Stimulated activated CD4-positive, alpha-beta T cell treated with anti-CD3 and anti-CD28 coated beads, Interleukin-1b, Interleukin-23, amount 100 ng/mL, for 1 hour (primary cell): ENCODE measurements at places on chromosomes 4 and X.

GRCh38 chr4:56286763-56287162 lies 100.5 kb downstream of the AASDH start:
- no peak for DNase-seq

DNA sequence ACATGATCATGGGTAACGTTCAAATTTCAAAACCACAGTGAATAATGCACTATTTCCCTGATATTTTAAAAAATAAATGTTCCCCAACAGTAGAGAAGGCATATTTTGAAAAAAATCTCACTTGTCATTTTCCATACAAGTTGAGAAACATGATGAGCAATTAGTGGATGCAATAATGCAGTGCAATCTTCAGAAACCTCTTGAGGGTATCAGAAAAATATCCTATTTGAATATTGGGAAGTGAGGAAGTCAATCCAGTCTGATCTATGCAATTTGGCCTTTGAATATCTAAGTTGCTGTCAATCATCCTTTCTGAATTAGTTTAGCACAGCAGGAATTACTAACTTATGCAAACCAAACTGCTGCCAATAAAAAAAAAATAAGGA lies 776.8 kb downstream of the PCDH18 start:
- DNase-seq: no peak

GRCh38 chr4:84582988-84583875 lies at the start of gene CDS1:
CDS1 (plus strand) TSS chr4:84583127; CDS start chr4:84583402, 275 bp downstream.
- no peak for DNase-seq

GRCh38 chrX:7247346-7247745 lies 99.4 kb upstream of the PUDP start:
- no peak for DNase-seq

DNA sequence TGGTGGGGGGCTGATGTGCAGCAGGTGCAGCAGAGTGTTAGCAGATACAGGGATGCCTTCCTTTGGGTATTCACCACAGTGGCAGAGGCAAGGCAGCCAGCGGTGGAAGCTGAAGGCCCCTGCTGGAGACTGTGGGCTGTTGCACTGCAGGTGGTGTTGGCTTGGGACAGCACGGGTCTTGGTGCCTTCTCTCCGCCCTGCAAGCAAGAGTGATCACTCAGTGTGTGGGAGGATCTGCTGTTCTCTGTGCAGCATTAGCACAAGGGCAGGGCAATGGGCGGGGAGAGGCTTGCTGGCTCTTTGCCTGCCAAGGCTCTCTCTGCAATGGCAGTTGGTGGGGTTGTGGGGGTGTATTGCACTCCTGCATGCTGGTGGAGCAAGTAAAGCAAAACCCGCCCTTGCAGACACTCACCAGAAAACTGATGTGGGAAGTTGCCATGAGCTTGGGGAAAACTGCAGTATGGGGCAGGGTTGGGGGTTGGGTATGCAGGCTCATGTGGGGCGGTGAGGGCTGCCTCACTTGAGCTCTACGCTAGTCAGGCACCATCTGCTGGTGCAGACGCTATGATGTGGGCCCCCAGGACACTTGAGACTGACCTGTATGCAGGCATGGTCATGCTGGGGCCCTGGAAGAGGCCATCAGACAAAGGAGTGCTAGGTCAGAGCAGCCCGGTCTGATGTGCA lies 820.8 kb upstream of the GRIA3 start:
- DNase-seq: no peak

DNA sequence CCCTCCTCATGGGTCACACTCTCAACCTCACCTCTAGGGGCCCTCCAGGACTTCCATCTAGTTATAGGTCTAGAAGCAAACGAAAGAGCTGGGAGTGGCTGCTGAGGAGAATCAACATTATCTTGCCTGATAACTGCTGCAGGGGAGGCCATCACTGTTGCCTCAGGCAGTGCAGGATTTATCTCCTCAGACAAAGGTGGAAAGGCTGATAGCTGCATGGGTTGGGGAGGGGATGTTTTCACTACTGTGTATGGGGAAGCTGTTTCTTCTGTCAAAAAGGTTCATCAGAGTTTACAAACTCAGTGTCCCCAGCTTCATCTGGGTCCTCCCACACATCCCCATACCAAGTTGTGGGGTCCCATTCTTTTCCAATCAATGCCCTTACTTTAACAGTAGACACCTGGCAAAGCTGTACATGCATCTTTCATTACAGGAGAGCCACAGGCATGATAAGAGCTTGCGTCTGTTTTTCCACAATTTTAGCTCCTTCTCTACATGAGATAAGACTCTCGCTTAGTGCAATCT lies 17.6 kb upstream of the PRDM8 start:
- DNase-seq: no peak

DNA sequence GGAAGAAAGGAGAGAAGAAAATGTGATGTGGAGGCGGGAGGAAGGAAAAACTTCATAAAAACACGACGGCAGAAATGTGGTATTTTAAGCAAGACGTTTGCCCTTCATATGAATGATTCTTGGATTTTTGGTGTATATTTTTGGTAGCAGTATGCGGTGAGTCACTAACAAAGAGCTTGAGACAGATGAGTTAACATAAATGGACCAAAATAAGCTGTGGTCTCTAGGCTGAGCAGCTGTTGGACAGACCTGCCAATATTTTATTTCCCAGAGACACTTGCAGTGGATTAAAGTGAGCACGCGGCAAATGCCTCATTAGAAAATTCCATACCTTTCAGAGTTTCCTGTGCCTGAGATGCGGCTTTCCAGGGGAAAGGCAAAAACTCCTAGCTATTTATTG lies 43.1 kb upstream of the RPS6KA3 start:
- no peak for DNase-seq

GRCh38 chrX:68579810-68580209 lies 67.7 kb upstream of the STARD8 start:
- DNase-seq: no peak

DNA sequence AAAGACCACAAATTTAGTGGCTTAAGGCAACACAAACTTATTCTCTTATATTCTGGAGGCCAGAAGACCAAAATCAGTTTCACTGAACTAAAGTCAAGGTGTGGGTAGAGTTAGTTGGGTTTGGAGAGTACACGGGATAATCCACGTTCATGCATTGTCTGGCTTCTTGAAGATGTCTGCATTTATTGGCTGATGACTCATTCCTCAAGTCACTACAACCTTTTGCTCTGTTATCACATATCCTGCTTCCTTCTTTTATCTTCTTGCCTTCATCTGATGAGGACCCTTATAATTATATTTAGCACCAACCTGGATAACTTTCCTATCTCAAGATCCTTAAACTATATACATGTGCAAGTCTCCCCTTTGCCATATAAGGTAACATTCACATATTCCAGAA lies 590.0 kb downstream of the FSTL5 start:
- DNase-seq: no peak

- DNase-seq: no peak
Measured at GRCh38 chr4:48720459-48720858, 59.6 kb downstream of the FRYL start.

DNA sequence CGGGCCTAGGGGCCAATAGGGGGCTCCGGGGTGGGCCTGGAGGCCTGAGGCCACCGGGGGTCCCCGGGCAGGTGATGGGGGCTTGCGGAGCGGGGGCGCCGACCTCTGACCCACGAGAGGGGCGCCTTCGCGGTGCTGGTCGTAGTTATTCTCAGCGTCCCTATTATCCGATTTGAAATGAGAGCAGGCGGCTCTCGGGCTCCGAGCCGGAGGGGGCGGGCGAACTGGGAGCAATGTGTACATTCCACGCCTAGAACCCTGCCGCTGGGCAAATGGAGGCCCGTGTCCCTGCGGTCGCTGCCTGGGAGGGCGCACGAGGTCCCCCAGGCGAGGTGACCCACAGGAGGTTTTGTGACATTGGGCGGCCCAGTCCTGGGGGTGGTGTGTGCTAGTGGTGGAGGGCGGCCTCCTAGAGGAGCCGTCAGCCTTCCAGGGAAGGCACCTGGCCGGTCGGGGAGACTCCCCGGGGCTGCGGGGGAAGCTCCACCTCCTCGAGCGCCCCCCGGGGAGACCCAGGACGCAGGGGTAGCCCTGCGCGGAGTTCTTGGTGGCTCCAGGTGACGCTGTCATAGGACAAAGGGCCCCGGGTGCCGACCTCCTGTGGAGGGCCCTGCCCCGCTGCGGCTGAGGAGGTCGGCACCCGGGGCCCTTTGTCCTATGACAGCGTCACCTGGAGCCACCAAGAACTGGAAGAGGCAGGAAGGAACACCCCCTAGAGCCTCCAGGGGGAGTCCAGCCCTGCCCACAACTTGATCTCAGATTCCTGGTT lies 102.6 kb upstream of the PRKX start:
- DNase-seq: no peak

DNA sequence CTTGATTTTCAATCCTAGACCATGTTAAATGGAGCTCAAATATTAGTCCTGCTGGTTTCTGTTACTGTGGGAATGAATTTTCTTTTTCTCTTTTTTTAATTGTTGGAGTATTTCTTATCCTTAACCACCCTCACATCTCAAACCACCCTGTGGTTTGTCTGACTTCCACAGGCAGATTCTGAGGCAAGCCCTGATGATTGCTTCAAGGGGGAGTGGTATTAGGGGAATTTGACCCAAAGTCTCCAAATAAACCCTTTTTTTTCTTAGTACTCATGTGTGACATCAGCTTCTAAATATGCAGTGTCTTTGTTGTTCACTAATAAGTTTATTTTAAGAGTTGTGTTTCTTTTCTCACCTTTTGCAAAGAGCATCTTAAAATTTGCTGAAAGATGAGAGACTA lies 810.3 kb downstream of the IL1RAPL1 start:
- DNase-seq: no peak

DNA sequence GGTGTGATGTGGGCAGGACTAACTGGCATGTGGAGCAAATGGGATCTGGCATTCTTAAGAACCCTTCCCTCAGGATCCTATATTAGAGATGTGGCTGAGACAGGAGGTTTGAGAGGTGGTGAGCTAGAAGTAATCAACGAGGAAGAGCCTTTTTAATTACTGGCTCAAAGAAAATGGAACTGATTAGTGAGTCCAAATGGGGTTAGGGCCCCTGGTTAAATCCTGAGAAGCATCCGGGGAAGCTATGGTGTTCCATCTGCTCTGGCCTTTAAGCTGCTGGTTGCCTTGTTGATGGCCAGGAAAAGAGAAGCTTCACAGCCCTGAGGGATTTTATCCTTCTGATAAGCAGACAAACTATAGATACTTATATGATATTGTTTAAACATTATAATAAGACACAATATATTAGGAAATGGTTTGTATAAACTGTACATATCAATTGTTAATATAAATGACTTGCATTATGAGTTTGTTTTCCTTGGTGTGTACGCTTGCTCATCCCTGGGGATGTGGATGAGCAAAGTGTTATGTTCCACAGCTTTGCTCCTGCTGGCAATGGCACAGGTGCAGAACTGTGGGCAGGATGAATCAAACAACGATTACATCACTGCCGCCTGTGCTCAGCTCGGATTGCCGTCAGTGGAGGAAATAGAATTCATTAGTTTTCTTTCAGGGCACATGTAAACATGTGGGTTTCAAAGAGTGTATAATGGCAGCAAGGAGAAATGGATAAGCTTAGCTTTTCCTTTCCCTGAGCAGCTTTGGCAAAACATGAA lies 328.6 kb upstream of the ARX start:
- DNase-seq: no peak

GRCh38 chr4:14615671-14616070 lies 386.6 kb upstream of the CPEB2 start:
- no peak for DNase-seq

DNA sequence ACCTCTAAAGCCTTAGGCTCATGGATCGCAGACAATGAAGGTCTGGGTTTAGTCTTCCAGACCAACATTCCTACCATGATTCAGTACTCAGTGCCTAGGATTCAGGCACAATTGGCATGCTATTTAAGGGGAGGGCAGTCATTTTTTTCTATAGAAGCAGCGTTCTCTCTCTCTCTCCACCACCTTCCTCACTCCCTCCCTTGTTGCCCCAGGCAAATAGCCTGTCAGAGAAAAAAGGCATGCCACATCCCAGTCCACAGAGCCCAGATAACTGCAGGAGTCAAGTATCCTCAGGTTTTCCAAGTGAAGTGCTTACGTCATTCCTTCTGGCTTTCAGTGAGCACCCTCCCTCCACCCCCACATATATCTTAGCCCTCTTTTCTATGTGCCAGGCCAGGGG lies 533.0 kb downstream of the BCOR start:
- DNase-seq: no peak

DNA sequence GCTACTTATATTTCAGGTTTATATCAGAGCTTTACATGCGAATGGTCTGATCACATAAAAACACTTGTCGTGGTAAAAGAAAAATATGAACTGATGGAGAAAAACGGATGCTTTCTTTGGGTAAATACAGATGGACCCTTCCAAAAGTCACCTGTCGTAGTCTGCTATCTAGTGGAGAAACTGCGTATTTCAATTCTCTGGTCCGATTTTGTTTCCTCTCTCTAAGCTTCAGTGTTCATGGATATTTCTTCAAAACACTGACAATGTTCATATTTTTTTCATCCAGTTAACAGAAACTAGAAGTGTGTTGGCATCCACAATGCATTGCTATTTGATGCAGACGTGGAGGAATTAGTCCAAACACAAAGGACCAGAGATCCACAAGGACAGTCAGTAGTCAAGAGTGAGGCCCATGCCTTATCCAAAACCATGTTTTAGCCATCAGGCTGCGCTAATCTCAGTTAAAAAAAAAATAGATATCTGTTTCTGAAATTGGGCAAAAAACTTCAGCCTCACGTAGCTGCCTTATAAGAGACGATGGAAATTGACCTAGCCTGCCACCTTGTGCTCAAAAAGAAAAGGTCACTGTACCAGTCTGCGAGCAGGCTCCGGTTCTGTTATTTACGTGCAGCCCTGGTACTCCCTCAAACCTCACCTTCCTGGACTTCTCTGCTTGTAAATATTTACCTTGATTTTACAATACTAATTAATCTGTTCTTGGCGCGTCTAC lies 16.0 kb downstream of the MEPE start:
- DNase-seq: no peak

GRCh38 chrX:30875957-30876356 lies 13.1 kb downstream of the TAB3 start:
- no peak for DNase-seq

GRCh38 chr4:46993075-46994006 lies at the start of gene GABRA4:
GABRA4 (minus strand) TSS chr4:46993581; CDS start chr4:46993424, 157 bp downstream.
- DNase-seq: no peak

GRCh38 chr4:100936661-100937375 lies 410.5 kb downstream of the PPP3CA start:
- DNase-seq: no peak

DNA sequence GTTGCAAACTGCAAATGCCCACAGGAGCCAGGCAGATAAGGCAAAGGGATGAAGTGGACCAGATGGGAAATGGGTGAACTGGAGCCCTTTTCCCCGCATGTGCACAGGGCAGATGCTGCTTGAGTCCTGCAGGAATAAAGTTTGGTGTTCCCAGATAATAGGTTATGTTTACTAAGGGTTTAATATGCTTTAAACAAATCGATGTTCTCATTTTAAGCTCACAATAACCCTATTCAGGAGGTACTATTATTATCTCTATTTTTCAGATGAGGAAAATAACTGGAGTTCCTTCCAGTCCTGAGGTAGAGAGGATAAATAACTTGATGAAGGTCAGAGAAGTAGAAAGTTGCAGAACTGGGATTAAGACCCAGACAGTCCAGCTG lies 77.3 kb downstream of the LRRC66 start:
- no peak for DNase-seq
